A549 treated with CpdA at 1 μM for 4 hours (cell line): ENCODE measurements at places on chromosomes 12 and 14. TPM values are rescaled to one million over a fixed set of nuclear protein-coding genes. Genes with fewer than 3 reads are reported as not detected.

INHBC gene
- total RNA-seq, result 0.03 to 0.07 TPM in 2 of 5 replicates, not detected in the others

LHX5 gene
- 0.02 TPM in 1 of 5 replicates, not detected in the others for total RNA-seq

MSI1 gene
- total RNA-seq, result 1.3 to 1.7 TPM (median 1.5 TPM) in 5 replicates

KRT74 gene
- not detected in 5 replicates for total RNA-seq
